ENCODE measurements at places on chromosomes 5 and 9. TPM values are rescaled to one million over a fixed set of nuclear protein-coding genes. Genes with fewer than 3 reads are reported as not detected.

DNA sequence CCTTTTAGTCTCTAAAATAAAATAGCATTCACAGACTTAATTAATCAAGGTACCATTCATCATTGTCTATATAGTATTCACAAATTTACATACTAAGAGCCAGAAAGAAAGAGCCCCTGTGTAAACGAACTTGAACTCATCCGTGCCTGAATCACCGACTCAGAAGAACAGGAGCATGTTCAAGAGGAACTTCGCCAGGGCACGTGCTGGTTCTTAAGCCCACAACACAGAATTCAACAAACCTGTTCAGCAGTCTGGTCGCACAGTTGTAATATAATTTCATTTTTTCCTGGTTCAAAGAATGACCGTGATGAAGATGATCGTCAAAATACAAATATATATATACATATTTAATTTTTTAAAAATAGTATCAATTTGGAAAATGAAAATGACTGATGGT lies 141.9 kb downstream of the CETN3 start:
- no peak for DNase-seq

Gene ARID3C
- not detected for total RNA-seq

DNA sequence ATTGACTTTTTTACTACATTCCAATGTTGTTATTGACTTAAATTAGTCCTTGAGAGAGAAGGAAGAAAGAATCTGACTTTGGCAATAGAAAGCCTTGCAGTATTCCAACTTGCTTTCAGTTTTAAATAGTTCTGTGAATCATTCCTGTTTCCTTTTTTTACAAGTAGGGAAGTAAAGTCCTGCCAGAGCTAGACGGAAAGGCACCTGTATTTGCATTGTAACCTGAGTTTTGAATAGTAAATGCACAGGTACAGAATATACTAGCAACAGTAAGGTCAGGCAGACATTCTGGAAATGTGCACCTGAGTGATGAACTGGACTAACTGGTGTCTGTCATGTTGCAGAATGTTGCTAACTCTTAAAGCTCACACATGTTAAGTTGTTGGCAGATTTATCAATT lies 100.9 kb downstream of the PRKACG start:
- DNase-seq: no peak

- no peak for DNase-seq
These were observed 5.9 kb upstream of the MAPK9 start for GRCh38 chr5:180297587-180298282.

DNA sequence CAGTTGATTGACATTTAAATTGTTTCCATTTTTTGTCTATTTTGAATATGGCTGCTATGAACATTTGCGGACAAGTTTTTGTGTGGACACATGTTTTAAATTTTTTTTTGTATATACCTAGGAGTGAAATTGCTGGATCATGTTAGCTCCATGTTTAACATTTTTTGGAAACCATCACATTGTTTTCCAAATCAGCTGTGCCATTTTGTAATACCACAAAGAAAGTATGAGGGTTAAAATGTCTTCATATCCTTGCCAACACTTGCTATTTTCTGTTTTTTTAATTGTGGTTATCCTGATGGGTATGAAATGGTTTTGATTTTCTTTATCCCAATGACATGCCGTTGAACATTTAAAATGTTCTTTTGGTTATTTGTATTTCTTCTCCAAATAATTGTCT lies 52.1 kb downstream of the CARTPT start:
- no peak for DNase-seq

DNA sequence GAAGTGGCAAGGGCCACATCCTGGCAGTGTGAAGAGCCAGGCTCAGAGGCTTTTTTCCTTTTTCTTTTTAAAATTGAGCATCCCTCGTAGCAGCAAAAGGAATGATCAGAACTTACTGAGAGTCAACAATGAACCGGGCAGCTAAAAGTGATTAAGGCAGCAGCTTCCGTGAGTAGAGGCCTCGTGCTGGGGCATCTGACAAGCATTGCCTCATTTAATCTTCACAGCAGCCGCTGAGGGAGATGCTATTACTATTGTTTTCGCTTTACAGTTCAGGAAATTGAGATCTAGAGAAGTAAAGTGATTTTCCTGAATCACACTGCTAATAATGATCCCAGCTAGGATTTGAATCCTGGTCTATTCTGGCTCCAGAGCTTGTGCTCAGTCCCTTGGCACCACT lies 30.7 kb upstream of the PTGS1 start:
- no peak for DNase-seq

Gene ORM2
- 0.19 TPM for total RNA-seq

Gene ANKDD1B
- total RNA-seq: not detected

- DNase-seq: no peak
These were observed 4.5 kb upstream of the GRHPR start for GRCh38 chr9:37417857-37418618.

DNA sequence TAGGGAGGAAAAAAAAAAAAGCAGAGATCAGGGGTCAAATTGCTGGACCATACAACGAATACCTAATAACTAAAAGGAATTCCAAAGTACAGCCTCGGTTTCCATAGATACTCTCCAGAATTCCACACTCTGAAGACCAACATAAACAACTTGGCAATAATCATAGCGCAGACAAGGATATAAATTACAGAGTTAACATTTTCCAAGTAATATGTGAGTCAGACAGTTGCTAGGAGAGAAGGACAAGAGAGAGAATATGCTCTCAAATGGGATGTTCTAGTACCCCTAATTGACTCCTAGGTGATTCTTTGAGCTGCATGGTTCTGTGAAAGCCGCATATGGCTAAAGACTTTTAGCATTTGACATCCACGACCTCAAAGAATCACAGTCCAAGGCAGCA lies 165.2 kb downstream of the FRMD3 start:
- no peak for DNase-seq
